ENCODE measurements at places on chromosomes 6 and 20.

- no peak for DNase-seq
Observed at GRCh38 chr6:68059899-68060298, 575.2 kb upstream of the ADGRB3 start.

GRCh38 chr20:24764027-24764793 lies 184.9 kb upstream of the CST7 start:
- no peak for DNase-seq

- DNase-seq: no peak
Observed at GRCh38 chr20:47610247-47610944, 108.7 kb downstream of the NCOA3 start.

DNA sequence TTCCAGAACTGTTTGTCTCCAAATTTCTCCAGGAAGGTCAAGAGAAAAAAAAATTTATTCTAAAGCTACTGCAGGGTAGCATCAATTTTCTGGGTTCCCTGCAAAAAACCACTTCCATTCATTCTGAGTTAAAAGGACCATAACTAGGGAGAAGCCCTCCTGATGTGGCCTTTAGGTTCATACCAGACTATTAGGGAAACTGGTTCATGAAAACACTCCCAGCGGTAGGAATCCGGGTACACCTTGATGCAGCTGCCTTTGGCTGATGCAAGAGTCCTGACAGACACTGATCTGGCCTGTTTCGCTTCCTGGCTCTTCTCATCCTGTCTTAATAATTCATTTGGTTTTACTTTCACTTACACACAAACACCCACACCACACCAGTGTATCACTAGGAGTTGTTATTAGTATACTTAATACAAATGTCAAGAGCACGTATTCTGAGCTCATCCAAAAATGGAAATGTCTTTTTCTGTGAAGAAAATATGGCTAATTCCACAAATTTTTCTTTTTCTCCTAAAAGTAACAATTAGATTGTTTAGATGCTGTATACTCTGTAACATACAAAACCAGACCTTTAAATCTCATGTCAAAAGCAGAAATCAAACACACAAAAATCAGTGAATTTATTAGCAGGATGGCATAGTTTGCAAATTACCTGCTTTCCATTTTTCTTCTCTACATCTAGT lies 38.4 kb upstream of the ARHGAP18 start:
- no peak for DNase-seq

DNA sequence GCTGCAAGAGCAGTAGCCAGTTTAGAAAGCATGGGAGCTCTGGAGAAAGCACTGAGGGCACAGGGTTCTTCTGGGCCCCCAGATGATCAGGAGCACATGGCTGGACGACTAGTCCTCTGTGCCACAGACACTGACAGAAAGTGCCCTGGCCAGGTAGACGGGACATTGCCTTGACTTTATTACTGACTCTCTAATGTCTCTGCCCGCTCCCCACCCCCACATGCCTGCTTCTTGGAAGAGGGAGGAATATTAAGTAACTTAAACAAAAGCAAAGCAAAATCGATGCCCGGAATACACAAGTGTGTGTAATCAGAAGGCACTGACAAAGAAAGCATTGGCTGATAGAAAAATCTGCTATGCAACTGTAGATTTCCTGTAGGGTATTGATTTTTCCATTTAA lies 99.3 kb downstream of the SOBP start:
- no peak for DNase-seq

GRCh38 chr6:40958738-40959137 lies 80.3 kb downstream of the UNC5CL start:
- no peak for DNase-seq

DNA sequence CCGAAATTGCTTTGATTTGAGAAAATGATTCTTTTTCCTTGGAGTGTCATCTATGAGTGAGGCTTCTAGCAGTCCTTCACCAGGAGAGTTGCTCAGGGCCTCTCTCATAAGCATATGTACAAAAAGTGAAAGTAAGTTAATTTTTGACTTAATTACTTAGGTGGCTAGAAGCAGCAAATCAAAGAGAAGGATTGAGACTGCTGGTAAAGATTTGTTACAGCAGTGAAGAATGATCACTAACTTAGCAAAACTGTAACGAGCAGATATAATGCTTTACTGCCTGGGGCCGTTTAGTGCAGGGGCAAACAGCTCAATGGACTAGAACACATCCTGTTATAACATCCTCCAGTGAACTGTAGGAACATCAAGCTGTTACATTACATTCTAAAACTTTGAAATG lies 167.8 kb upstream of the RIPOR2 start:
- no peak for DNase-seq
